ENCODE measurements at places on chromosomes 2 and 18.

- DNase-seq = no peak
Measured at GRCh38 chr2:221205103-221205673, 366.9 kb downstream of the EPHA4 start.

GRCh38 chr2:37554155-37554510, 117.3 kb downstream of the CDC42EP3 start:
- DNase-seq = no peak

- DNase-seq = no peak
Measured at GRCh38 chr18:48766026-48766425, 184.7 kb downstream of the SMAD7 start.

- DNase-seq = no peak
Measured at GRCh38 chr2:70528276-70528675, 25.4 kb downstream of the TGFA start.

DNA sequence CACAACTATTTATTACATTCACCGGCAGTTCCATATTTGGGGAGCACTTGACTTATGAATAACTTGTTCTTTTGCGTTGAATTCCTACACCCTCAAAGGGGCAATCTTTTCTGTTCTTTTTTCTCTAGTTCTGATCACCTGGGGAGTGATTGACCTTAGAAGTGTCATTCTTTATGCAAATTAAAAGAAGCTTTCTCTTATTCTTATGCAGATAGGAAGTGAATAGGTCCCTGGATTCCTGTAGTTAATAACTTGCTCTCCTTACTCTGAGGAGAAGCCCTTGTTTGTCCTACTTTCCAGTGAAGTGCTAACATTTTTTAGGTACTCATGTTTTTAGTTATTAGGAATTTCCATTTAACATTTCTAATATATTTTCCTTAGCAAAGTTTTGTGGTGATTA, 569.8 kb upstream of the LRRTM1 start:
- DNase-seq = no peak

DNA sequence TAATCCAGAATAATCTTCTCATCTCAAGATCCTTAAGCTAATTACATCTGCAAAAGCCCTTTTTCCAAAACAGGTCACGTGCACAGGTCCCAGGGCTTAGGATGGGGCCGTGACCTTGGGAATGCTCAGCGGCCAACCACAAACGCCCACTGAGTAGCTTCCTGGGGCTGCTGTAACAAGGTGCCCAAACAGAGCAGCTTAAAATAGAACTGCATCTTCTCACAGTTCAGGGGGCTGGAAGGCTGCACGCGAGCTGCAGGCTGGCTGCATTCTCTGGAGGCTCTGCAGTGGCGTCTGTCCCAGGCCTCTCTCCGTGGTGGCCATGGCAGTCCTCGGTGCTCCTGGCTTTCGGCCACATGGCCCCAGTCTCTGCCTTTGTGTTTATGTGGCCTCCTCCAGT, 31.9 kb downstream of the ADI1 start:
- no peak for DNase-seq

GRCh38 chr18:49853011-49853410, 39.7 kb upstream of the ACAA2 start:
- no peak for DNase-seq

DNA sequence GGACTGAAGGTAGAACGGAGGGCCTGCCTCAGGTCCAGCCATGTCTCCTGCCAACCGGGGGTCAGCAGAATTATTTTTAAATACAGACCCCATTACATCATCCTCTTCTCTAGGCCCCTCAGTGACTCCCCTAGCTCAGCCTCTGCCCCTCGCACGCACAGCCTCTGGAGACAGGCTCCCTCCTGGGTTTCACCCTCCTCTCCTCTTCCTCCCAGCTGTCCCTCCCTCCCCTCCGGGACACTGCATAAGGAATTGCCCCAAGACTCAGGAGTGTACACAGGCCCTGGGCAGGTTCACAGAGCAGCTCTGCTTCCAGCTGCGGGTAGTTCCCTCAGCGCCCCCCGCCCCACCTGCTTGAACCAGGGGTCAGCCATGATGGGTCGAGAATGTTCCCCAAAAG, 520.2 kb upstream of the MYT1L start:
- DNase-seq = no peak

- no peak for DNase-seq
Measured at GRCh38 chr18:23573626-23574431, 12.5 kb downstream of the NPC1 start.
